ENCODE measurements at places on chromosomes 1 and 21.

DNA sequence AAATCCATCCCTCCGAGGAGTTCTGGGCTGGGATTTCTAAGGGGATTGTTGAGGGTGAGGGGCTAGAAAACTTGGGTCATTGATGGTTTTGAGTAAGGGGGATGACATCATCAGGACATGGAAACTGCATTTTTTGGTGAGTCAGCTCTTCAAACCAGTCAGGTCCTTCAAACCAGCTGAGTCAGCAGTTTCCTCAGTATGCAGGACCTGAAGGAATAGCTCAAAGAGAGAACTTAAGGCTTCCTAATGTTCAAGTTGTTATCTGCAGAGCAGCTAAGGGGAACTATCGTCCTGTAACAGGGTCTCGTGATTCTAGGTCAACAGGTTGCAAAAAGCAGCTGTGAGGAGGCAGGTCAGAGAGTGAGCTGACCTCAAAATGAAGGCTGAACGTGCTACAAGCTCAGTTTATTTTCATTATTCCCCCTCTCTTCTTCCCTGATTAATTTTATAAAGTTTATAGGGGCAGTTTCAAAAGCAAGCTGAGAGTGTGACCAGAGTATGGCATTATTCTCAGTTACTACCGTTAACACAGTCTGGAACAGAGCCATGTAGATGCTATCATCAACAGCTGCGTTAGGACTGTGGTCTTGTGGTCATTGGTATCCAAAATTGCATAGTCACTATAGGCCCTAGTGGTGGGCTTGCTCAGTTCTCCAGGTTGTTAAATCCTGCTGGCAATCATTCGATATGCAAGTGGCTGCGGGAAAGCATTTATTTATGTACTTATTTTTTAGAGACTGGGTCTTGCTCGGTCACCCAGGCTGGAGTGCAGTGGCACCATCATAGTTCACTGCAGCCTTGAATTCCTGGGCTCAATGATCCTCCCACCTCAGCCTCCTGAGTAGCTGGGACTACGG, 10.7 kb upstream of the SDC3 start:
- DNase-seq, result no peak

GRCh38 chr1:172450524-172450885, 6.6 kb upstream of the PIGC start:
- DNase-seq, result no peak

DNA sequence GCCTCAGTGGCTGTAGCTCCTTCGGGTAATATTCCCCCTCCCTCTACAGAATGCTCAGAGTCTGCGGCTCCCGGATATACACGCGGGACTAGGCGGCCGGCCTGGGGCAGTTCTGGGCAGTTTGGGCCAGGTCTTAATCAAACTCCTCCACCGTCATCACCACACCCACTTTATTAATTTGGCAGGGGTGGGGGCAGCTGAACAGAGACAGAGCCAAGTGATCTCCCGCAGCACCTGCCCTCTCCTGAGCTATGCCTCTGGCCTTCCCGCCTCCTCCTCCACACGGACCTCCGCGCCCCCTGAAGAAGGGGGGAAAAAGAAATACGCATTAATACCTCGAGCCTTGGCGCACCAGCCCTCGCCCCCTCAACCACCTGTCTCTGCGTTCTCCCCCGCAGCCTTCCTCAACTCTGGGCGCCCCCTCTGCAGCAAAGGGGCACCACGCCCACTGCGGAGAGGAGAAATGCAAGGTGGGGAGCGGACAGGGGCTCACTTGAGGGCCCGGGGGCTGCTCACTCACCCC, 42.6 kb downstream of the CD34 start:
- peak; percentile 34 for DNase-seq

DNA sequence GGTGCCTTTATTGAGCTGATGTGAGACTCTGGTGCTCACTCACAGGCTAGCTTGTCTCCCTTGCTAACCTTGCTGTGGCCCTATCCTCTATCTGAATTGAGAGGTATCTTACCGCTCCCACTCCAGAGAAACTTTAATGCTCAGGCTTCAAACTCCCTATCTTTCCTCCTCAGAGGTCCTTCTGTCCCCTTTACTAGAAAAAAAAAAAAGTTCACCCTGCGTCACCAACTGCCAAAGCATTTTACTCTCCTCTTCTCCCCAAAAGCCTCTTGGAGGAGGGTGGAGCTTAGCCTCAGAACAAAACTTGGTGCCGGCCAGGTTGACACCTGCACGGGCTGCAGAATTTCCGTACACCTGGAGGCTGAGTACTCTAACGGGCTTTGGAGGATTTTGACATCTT, 55.1 kb downstream of the ATP2B4 start:
- no peak for DNase-seq

- no peak for DNase-seq
Observed at GRCh38 chr1:175564119-175564518, 179.3 kb downstream of the TNR start.

DNA sequence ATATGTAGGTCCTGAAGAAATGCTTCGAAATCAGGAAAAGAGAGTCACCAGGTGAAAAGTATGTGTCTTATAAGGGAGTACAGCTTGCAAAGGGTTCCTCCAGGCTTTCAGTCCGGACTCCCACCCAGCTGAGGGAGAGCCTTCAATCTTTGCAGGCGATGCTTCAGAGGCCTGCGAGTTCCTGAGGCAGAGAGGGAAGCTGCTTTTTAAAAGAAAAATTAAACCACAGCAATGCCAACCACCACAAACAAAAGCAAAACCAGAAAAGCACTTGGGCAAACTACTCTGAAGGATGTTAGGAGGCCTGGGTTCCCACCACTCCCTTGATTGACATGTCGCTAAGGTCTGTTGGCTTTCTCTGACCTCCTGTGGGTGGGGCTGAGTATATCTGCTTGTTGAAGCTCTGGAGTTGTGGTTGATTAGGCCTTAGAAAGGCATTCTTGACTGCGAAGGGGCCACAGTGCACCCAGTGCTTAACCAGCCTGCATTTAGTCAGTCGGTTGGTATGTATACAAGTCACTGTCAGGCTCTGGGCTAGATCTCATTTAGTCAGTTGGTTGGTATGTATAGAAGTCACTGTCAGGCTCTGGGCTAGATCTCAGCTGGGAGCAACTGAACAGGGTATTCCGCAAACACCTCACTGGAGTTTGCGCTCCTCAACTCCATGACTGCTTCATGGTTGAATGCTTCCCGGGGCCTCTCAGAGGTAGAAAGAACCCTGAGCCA, 1.2 kb downstream of the NIPAL3 start:
- DNase-seq, result peak; percentile 45

- peak; percentile 12 for DNase-seq
Observed at GRCh38 chr1:224781800-224782199, 147.7 kb upstream of the DNAH14 start.

DNA sequence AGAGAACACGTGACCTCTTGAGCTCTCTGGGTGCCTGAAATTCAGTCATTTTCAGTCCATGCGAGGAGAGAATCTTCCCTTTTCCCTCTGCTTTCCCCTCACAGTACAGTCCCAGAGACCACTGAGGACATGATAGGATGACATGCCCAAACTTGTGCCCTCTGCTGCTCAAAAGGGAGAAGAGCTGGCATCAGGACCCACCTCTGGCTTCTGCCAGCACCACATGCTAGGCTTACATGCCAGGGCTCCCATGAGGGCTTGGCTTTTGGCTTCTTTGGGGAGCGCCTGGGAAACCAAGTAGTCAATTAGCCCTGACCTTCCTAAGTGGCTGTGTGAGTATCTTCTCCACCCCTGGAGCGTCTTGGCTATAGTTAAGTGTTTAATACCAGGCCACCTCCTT, 13.8 kb upstream of the KCNQ4 start:
- no peak for DNase-seq

- DNase-seq, result no peak
Observed at GRCh38 chr1:185581020-185581419, 153.2 kb upstream of the HMCN1 start.

DNA sequence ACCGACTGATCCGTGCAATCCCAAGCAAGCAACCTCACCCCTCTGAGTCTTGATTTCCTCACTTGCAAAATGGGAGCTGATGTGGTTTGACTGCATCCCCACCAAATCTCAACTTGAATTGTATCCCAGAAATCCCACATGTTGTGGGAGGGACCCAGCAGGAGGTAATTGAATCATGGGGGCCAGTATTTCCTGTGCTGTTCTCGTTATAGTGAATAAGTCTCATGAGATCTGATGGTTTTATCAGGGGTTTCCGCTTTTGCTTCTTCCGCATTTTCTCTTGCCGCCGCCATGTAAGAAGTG, 58.4 kb downstream of the FHAD1 start:
- DNase-seq, result no peak

- no peak for DNase-seq
Observed at GRCh38 chr1:43414634-43415223, 25.0 kb downstream of the SZT2 start.

- no peak for DNase-seq
Observed at GRCh38 chr21:44083631-44084291, 23.4 kb upstream of the PWP2 start.

- DNase-seq, result peak; percentile 76
Observed at GRCh38 chr1:42756956-42757891, 9.6 kb downstream of the P3H1 start.

DNA sequence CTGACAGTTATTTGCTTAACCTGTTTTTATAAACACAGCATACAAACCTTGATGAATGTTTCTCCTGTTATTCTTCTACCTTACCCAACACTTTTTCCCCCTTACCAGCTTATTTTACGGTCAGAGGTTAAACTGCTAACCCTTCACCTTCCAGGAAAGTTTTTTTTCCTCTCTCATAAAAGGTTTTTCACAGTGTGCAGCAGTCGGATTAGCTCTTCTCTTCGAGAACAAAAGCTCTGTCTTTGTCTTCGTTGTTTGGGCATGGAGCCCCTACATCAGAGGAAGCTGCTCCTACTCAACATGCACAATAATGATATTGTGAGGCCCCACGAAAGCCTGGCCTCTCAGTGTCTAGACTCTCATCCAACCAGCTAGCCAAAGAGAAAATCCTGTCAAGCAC, 42.0 kb downstream of the DENND1B start:
- DNase-seq, result no peak
